ENCODE measurements at places on chromosomes 4 and X. TPM values are rescaled to one million over a fixed set of nuclear protein-coding genes. Genes with fewer than 3 reads are reported as not detected.

DNA sequence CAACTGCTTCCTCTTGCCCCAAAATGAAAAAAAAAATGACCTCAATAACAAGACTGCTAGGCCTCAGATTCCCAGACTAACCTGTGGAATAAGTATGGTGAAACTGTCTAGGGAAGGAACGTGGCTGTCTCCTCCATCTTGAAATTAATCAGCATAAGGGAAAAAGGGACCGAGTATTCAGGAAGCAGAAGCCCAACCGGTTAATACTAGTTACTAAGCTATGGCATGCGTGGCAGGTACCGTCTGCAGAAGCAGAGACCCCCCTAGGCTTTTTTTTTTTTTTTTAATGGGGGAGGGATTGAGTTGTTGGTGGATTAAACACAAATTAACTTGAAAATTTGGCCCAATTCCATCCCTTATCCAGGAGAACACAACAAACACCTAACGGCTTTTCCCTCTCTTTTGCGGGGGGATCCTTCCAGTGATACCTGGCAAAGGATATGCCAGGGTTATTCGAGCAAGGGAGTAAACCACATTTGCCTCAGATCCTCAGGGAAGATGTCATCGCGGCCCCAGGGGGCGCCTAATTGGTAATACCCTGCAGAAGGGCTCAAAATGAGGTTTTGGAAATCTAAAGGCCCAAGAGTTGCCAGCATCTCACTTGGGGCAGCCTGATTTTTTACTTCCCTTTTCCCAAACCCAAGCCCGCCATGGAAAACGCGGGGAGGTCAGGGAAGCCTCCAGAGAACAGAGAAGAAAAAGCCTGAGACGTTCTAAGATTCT is 893 bp downstream of the RLIM start:
- peak overlapping the region; percentile 68 for H3K4me3 ChIP-seq
- peaks cover 22% of the 10 kb centered on the region for H3K4me1 ChIP-seq
- no peak for DNase-seq
- H3K27ac ChIP-seq, result peak overlapping the region; percentile 97
- H3K27me3 ChIP-seq, result no peaks in the 10 kb centered on the region

Gene BST1
- total RNA-seq, result 0.75 TPM

Gene CCSER1
- total RNA-seq, result 1.7 TPM

DNA sequence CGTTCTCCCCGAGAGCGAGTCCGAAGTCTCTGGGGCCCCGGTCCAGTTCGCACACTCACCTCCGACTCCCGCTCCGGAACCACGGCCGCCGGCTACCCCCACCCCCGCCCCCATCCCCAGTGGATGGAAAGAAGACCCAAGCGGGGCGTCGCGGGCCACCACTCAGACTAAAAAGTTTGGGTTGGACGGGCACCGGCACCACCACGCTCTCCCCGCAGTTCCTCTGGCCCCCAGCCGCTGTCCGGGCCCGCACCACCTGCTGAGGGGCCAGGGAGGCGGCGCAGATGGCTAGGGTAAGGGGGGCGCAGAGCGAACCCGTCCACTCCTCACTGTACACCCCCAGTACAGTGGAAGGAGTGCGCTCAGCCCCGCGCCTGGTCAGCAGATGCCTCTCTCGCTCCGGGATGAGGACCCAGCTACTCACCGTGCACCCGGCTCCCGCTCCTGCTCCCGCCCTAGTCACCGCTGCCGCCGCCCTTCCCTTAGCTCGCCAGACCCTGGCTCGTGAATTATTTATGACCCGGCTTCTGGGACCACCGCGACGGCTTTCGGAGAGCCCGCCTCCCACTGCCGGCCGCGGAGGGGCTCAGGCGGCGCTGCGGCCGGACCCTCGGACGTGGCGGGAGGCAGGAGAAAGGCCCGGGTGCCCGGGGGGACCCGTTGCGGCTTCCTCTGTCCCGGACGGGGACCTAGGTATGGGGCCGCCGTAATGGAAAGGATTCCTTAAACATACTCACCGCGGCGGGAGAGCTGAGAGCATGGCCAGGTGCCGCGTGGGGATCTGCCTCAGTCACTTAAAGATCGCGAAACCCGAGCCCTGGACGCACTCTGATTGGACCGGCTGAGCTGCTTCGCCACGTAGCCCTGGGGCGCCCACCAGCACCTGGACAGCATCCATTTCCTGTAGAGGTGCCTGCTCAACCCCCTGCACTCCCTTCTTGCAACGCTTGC is at the start of gene PROM1:
Gene PROM1 (minus strand): TSS at position 783 of the 951 bp plus-strand sequence. CDS start 8,117 bp downstream, outside the sequence.
- H3K27me3 ChIP-seq, result peaks cover 14% of the 10 kb centered on the region
- peaks cover 18% of the 10 kb centered on the region for H3K4me1 ChIP-seq
- H3K36me3 ChIP-seq, result no peaks in the 10 kb centered on the region
- H3K27ac ChIP-seq, result no peak within 1 kb of the TSS
- DNase-seq, result no peak

DNA sequence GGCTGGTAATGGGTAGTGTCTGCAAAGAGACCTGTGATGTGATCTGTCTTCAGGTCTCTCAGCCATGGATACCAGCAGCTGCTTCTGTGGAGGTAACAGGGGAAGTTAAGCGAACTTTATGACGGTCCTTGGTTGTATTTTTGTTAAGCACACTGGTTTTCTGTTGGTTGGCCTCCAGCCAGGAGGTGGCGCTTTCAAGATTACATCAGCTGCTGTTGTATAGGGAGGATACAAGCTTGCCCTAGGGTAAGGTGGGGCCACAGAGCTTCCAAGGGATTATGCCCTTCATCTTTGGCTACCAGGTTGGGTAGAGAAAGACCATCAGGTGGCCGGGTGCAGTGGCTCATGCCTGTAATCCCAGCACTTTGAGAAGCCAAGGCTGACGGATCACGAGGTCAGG is 834.2 kb upstream of the GALNTL6 start:
- no peaks in the 10 kb centered on the region for H3K36me3 ChIP-seq
- no peaks in the 10 kb centered on the region for H3K4me1 ChIP-seq
- no peak for DNase-seq
- H3K27ac ChIP-seq, result no peak overlapping the region

- H3K4me1 ChIP-seq, result no peaks in the 10 kb centered on the region
- H3K36me3 ChIP-seq, result no peaks in the 10 kb centered on the region
- H3K4me3 ChIP-seq, result no peak overlapping the region
- no peaks in the 10 kb centered on the region for H3K27me3 ChIP-seq
- H3K27ac ChIP-seq, result no peak overlapping the region
These were observed 22.7 kb upstream of the PGRMC2 start for GRCh38 chr4:128310266-128310697.

- H3K27me3 ChIP-seq, result no peaks in the 10 kb centered on the region
- H3K4me3 ChIP-seq, result no peak overlapping the region
- no peak for DNase-seq
- H3K27ac ChIP-seq, result no peak overlapping the region
- no peaks in the 10 kb centered on the region for H3K4me1 ChIP-seq
- no peaks in the 10 kb centered on the region for H3K36me3 ChIP-seq
These were observed 35.9 kb upstream of the GUCY1B1 start for GRCh38 chr4:155722816-155723499.

DNA sequence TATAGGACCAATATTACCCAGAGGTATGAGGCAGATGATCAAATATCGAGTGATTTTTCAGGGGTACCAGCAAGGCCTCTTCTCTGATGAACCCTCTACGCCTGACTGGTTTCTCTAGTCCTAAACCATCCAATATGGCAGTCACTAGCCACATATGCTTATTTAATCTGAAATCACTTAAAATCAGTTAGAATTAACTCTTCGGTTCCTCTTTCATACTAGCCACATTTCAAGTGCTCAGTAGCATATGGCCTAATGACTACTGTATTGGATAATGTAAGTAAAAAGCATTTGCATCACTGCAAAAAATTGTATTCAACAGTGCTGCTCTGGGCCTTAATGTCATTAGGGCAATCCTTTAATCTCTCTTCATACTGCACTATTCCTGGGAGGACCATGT is 4.4 kb upstream of the APBB2 start:
- no peak for DNase-seq
- H3K4me3 ChIP-seq, result no peak overlapping the region
- H3K36me3 ChIP-seq, result no peaks in the 10 kb centered on the region
- H3K4me1 ChIP-seq, result peaks cover 16% of the 10 kb centered on the region
- H3K27me3 ChIP-seq, result peaks cover 10% of the 10 kb centered on the region

DNA sequence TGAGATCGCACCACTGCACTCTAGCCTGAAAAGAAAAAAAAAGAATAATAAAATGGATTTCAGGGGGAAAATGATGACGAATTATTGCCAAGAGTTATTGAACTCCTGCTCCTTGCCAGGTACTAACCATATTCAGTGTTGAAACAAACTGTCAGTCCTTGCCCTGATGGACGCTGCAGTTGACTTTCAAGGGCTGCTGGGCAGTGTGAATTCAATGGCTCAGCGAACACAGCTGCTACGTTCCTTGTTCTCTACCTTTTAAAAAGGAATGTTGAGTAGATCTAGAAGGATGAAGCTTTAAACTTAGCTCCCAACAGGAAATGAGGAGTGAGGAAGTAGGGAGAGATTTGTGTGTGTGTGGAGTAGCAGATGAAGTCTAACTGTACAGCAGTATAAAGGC is 2.7 kb downstream of the LIMCH1 start:
- no peaks in the 10 kb centered on the region for H3K36me3 ChIP-seq
- no peak for DNase-seq
- no peaks in the 10 kb centered on the region for H3K4me1 ChIP-seq
- H3K27ac ChIP-seq, result no peak overlapping the region
- H3K27me3 ChIP-seq, result no peaks in the 10 kb centered on the region
- H3K4me3 ChIP-seq, result no peak overlapping the region

Gene TSPAN5
- 16.8 TPM for total RNA-seq

Gene HAND2
- not detected for total RNA-seq

- H3K36me3 ChIP-seq, result no peaks in the 10 kb centered on the region
- no peaks in the 10 kb centered on the region for H3K27me3 ChIP-seq
- no peak for DNase-seq
- H3K27ac ChIP-seq, result no peak overlapping the region
These were observed 834.7 kb downstream of the RAPGEF2 start for GRCh38 chr4:159937595-159937994.

DNA sequence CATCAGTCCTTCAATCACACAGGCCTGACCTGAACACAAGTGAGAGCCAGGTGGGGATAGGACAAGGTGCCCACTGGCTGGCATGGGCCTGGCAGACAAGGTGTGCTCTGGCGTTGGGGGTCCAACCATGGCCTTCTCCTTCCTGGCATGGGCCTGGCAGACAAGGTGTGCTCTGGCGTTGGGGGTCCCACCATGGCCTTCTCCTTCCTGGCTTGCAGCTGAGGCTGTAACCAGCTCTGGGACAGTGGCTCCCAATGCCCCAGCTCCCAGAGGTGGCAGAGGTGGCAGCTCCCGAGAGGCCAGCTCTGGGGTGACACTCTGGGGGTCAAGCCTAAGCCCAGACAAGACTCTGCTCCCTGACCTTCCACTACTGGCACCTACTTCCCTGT is 62.6 kb downstream of the JAKMIP1 start:
- H3K4me1 ChIP-seq, result peaks cover 11% of the 10 kb centered on the region
- H3K4me3 ChIP-seq, result no peak overlapping the region
- H3K36me3 ChIP-seq, result no peaks in the 10 kb centered on the region

Gene CSAG3
- not detected for total RNA-seq

Gene CCDC158
- not detected for total RNA-seq

DNA sequence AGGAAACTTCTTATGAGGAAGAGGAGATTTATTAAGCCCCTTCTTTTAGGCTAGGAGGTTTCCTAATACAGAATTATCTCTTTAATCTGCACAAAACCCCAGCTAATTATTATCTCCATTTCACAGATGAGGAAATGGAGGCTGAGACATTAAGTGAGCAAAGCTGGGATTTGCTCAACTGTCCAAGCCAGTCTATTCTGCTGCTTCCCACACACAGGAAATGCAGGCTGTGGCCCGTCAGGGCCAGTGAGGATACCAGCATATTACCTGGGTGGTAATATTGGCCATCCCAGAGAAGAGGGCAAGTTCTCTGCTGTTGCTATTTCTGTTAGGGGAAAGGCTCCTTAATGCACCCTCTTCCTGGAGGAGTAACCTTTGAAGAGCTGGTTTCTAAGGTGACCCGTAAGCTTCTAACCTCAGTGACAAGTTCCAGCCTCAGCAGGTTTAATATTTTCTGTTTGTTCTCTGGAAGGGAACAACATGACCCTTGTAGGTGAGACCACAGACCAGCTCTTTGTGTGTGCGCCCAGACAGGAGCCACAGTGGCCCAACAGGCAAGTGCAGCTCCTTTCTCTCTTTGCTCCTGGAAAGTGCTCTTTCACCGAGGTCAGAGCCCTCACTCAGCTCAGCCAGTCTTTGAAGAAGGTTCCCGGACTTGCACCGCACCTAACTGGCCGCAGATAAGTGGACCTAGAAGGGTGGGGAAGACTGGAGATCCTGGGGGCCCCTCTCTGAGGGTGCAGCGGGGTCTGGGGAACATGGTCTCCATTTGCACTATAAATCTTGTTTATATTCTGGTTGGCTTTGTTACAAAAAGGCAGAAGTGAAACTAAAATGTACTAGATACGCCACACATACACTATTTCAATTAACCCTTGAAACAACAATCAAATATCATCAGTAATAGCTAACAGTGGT is 35.5 kb downstream of the TBC1D9 start:
- DNase-seq, result no peak
- H3K27ac ChIP-seq, result no peak overlapping the region
- no peaks in the 10 kb centered on the region for H3K27me3 ChIP-seq

Gene CLNK
- 0.11 TPM for total RNA-seq

Gene RNF150
- total RNA-seq, result not detected

- no peak overlapping the region for H3K27ac ChIP-seq
- no peak overlapping the region for H3K4me3 ChIP-seq
- no peak for DNase-seq
- no peaks in the 10 kb centered on the region for H3K4me1 ChIP-seq
These were observed 413.4 kb upstream of the AGA start for GRCh38 chr4:177855507-177856197.

GRCh38 chrX:9148615-9149399 is 114.9 kb upstream of the FAM9B start:
- no peak overlapping the region for H3K27ac ChIP-seq
- no peak overlapping the region for H3K4me3 ChIP-seq
- no peaks in the 10 kb centered on the region for H3K27me3 ChIP-seq
- H3K36me3 ChIP-seq, result no peaks in the 10 kb centered on the region

Gene ERVMER34-1
- not detected for total RNA-seq

Gene PHOX2B
- not detected for total RNA-seq

GRCh38 chr4:172892300-172892699 is 276.3 kb upstream of the GALNT7 start:
- H3K4me3 ChIP-seq, result no peak overlapping the region
- no peaks in the 10 kb centered on the region for H3K27me3 ChIP-seq
- H3K36me3 ChIP-seq, result no peaks in the 10 kb centered on the region
- H3K27ac ChIP-seq, result no peak overlapping the region
- no peaks in the 10 kb centered on the region for H3K4me1 ChIP-seq

GRCh38 chrX:74450803-74451449 is 29.6 kb downstream of the SLC16A2 start:
- no peaks in the 10 kb centered on the region for H3K27me3 ChIP-seq
- H3K4me3 ChIP-seq, result no peak overlapping the region
- H3K27ac ChIP-seq, result no peak overlapping the region
- H3K36me3 ChIP-seq, result no peaks in the 10 kb centered on the region
- no peak for DNase-seq

GRCh38 chr4:38920677-38921076 is 53.1 kb downstream of the FAM114A1 start:
- H3K4me1 ChIP-seq, result no peaks in the 10 kb centered on the region
- DNase-seq, result no peak
- H3K27ac ChIP-seq, result no peak overlapping the region
- H3K36me3 ChIP-seq, result no peaks in the 10 kb centered on the region
- H3K27me3 ChIP-seq, result no peaks in the 10 kb centered on the region
- H3K4me3 ChIP-seq, result no peak overlapping the region

Gene TKTL1
- 1.9 TPM for total RNA-seq

Gene PROM1
- total RNA-seq, result not detected

Gene F8A3
- total RNA-seq, result not detected

All from CD4-positive, alpha-beta memory T cell (primary cell).